OCI-LY7 (cell line): ENCODE measurements at places on chromosomes 16 and 17. TPM values are rescaled to one million over a fixed set of nuclear protein-coding genes. Genes with fewer than 3 reads are reported as not detected.

The ZDHHC1 gene
- not detected in 2 replicates for total RNA-seq

The OR2C1 gene
- not detected in 2 replicates for total RNA-seq

The EPOP gene
- total RNA-seq, result 21.7 and 27.2 TPM in 2 replicates

The SULT1A1 gene
- 59.4 and 61.2 TPM in 2 replicates for total RNA-seq

The DRC3 gene
- 0.19 and 0.50 TPM in 2 replicates for total RNA-seq

The KRT40 gene
- not detected in 2 replicates for total RNA-seq

The ST6GALNAC1 gene
- total RNA-seq, result not detected in 2 replicates

The SLC4A1 gene
- total RNA-seq, result not detected in 2 replicates

The PYY gene
- not detected in 2 replicates for total RNA-seq

The C1QTNF1 gene
- not detected in 2 replicates for total RNA-seq

The MAPT gene
- total RNA-seq, result not detected in 2 replicates

The PABPN1L gene
- total RNA-seq, result 0.38 TPM in 1 of 2 replicates, not detected in the other

The HID1 gene
- 8.5 and 9.9 TPM in 2 replicates for total RNA-seq

The CIAO3 gene
- 156 and 173 TPM in 2 replicates for total RNA-seq

The RHBDF1 gene
- total RNA-seq, result 0.66 and 0.68 TPM in 2 replicates

The CIITA gene
- 101 and 124 TPM in 2 replicates for total RNA-seq

The KRTAP1-1 gene
- not detected in 2 replicates for total RNA-seq

The PIRT gene
- total RNA-seq, result not detected in 2 replicates

The EFNB3 gene
- total RNA-seq, result 0.11 and 0.15 TPM in 2 replicates

The HYDIN gene
- total RNA-seq, result 0.63 TPM in 1 of 2 replicates, not detected in the other

The EPX gene
- not detected in 2 replicates for total RNA-seq

The VMO1 gene
- 0.55 TPM in 1 of 2 replicates, not detected in the other for total RNA-seq

The TMC6 gene
- total RNA-seq, result 234 and 258 TPM in 2 replicates

The CES5A gene
- not detected in 2 replicates for total RNA-seq

The MPP3 gene
- not detected in 2 replicates for total RNA-seq

The ZSCAN10 gene
- total RNA-seq, result 0.49 and 0.72 TPM in 2 replicates

The PRSS8 gene
- total RNA-seq, result not detected in 2 replicates

The PLLP gene
- total RNA-seq, result not detected in 2 replicates

The C16orf89 gene
- not detected in 2 replicates for total RNA-seq

The IRF8 gene
- 210 and 224 TPM in 2 replicates for total RNA-seq

The SSTR5 gene
- total RNA-seq, result not detected in 2 replicates

The CCDC154 gene
- total RNA-seq, result 1.1 and 2.5 TPM in 2 replicates

The ZNF469 gene
- total RNA-seq, result 0.02 TPM in 1 of 2 replicates, not detected in the other

The TMEM220 gene
- not detected in 2 replicates for total RNA-seq

The ZFP3 gene
- 0.34 and 0.65 TPM in 2 replicates for total RNA-seq

The KRT20 gene
- total RNA-seq, result not detected in 2 replicates

The PAGR1 gene
- 43.4 and 51.7 TPM in 2 replicates for total RNA-seq

The HASPIN gene
- total RNA-seq, result 66.2 and 71.3 TPM in 2 replicates

The CALB2 gene
- total RNA-seq, result not detected in 2 replicates
